ENCODE measurements at places on chromosomes 1 and 21. TPM values are rescaled to one million over a fixed set of nuclear protein-coding genes. Genes with fewer than 3 reads are reported as not detected.

OR2T33 gene
- total RNA-seq, result not detected

PTGER3 gene
- 0.26 TPM for total RNA-seq

FAM72D gene
- 0.31 TPM for total RNA-seq

TMEM79 gene
- total RNA-seq, result 15.6 TPM

DNM3 gene
- total RNA-seq, result 2.3 TPM

TUT4 gene
- total RNA-seq, result 178 TPM

LEFTY2 gene
- not detected for total RNA-seq

DEPDC1 gene
- not detected for total RNA-seq

YBX1 gene
- 319 TPM for total RNA-seq

HAX1 gene
- total RNA-seq, result 112 TPM

HCRTR1 gene
- total RNA-seq, result not detected

RHOU gene
- 0.34 TPM for total RNA-seq

HIVEP3 gene
- 6.3 TPM for total RNA-seq

TAS1R1 gene
- total RNA-seq, result not detected

ACTL8 gene
- total RNA-seq, result not detected

ETV3L gene
- total RNA-seq, result not detected

S1PR1 gene
- total RNA-seq, result 286 TPM

FOXD2 gene
- 0.27 TPM for total RNA-seq

DAB1 gene
- 0.16 TPM for total RNA-seq

FCGR3B gene
- total RNA-seq, result not detected

S100A7A gene
- not detected for total RNA-seq

ITLN1 gene
- total RNA-seq, result not detected

SPRR1A gene
- total RNA-seq, result not detected

WNT2B gene
- total RNA-seq, result 0.33 TPM

DIRAS3 gene
- not detected for total RNA-seq

ATP6V1G3 gene
- not detected for total RNA-seq

DISP1 gene
- total RNA-seq, result 6.9 TPM

C1orf146 gene
- not detected for total RNA-seq

L1TD1 gene
- not detected for total RNA-seq

CYP4A22 gene
- not detected for total RNA-seq

PKLR gene
- not detected for total RNA-seq

CHI3L2 gene
- total RNA-seq, result 6.5 TPM

LRRC42 gene
- total RNA-seq, result 7.8 TPM

CD5L gene
- not detected for total RNA-seq

TFF3 gene
- not detected for total RNA-seq

SRSF10 gene
- total RNA-seq, result 207 TPM
